Cortex of kidney (tissue), 1 donor: ENCODE measurements at places on chromosomes 6 and 20.

DNA sequence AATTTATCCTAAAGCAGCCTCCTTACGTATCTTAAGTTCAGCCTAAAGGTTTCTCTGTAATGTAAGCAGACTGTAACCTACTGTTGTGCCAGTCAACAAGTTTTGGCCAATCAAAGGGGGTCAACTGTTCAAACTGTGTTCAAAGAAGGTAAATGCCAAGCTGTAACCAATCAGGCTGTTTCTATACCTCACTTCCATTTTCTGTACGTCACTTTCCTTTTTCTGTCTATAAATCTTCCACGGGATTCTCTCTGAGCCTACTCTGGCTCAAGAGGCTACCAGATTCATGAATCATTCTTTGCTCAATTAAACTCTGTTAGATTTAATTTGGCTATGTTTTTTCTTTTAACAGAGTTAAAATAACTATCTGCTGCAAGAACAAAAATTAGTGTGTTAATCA, 5.1 kb upstream of the CALHM6 start:
- no peak for DNase-seq

- no peak for DNase-seq
Measured at GRCh38 chr6:168165373-168165772, 86.4 kb upstream of the FRMD1 start.

DNA sequence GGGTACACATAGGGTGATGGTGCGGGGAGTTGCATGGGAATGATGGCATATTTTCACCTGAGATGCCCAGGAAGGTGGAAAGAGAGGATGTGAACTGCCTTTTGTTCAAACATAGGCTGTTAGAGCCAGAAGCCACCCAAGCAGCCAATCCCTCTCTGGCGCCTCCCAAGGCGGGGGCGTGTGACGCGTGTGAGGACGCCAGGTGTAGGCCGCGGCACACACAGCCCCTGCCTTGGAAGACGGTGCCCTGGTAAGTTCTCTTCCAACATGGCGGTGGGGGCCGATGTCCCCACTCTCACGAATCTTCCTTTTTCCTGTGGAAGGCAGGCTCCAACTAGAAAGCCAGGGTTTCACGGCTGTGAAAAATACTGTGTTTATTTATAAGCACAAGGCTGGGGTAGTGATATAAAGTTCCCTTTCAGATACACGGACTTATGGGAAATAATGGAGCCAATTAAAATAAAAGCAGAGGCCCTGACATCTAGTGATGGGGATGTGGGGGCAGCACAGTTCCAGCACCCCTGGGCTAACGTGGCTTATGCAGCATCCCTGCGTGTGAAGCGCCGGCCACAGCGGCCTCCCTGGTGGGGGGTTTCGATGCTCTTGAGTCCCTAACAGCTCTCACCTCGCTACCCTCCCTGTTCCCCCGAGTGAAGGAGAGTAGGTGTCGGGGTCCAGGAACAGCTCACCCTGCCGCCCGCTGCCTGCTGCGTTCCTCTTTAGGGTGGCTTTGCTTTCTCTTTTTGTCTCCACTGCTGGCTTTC, 28.3 kb downstream of the CDH4 start:
- no peak for DNase-seq

GRCh38 chr6:47073125-47074110, 31.3 kb upstream of the ADGRF1 start:
- no peak for DNase-seq

DNA sequence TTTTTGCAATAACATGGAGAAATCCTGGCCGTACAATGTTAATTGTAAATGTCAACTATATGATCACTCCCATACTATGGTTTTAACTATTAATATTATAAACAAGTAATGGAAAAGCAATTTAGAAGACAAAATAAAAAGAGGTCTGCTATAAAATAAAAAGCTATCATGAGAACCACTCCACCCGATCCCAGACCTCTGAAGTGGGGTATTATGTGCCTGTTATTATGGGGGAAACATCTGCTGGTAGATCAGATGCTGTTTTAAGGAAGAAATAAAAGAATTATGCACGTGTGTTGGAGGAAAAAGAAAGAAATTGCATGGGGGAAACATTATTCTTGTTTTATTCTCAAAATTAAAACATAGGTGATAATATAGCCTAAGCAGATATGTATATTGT, 615.7 kb upstream of the ARID1B start:
- no peak for DNase-seq

GRCh38 chr20:13857304-13857703, 72.5 kb downstream of the NDUFAF5 start:
- DNase-seq, result no peak

DNA sequence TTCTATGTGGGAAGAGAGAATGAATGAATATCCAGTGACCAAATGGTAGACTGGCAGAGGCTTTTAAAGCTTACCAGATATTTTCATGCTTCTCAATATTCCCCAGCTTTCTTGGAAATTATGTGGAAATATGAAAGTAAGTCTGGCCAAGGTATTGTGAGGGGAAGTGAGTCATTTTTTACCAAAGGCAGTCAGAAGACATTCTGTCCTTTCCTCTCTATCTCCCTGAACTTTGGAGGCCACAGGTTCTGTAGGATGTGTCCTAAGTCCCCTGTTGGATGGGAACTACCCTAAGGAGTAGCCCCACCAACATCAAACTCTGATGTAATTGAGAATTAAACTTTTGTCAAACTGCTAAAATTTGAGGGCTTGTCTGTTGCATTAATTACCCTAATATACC, 593.8 kb upstream of the NRSN1 start:
- DNase-seq, result no peak

DNA sequence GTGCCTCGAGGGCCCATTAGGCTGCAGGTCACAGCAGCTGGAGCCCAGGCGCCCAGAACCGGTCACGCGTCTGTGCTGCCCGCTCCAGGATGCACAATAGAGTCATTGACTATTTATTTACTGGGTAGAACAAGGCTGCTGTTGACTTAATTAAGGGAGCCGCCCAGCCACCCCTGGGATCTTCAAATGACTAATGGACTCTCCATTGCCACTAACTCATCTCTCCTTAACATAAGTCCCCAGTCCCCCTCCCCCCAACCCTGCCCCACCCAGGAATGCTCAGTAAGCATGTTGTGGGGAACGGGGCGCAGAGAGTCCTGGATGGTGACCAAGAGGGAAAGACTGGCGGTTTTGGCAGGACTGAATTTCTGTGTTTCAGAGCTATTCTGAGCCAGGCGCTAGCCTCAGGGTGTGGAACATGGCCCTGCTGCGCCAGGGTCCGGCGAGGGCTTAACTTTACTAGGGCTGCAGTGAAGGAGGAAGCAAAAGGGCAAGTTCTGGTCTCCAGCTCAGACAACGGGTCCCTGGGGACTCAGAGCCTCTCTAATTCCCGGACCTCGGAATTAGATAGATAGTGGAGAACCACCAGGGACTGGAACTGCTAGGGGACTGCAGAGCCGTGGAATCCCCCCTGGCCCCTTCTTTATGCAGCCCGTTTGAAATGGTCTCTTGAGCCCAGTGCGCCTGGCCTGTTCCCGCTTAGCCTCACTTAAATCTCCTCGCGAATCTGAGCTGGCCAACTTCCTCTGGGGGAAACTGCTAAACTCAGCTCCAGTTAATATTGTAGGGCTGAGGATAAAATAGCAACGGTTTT, 1.5 kb upstream of the GRIK2 start:
- no peak for DNase-seq

DNA sequence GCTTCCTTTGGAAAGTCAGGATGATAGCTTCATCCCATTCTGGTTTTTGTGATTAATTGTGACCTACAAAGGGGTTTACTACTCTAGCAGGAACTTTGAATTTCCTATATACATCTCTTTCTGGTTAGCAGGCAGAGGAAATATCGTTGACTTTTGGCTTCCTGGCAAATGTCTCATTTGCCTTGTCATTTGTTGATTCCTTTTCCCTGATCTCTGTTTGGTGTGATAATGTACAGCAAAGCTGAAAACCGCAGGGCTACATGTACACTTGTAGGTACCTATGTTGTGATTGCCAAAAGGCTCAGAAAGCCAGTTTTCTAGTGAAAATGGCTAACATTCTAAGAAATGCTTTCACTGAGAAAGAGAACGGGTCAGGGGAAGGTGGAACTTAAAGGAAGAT, 44.3 kb downstream of the TOP1 start:
- DNase-seq, result no peak

GRCh38 chr6:22231616-22232015, 65.2 kb downstream of the PRL start:
- no peak for DNase-seq

GRCh38 chr6:166955121-166955864, 1.1 kb downstream of the RNASET2 start:
- no peak for DNase-seq

DNA sequence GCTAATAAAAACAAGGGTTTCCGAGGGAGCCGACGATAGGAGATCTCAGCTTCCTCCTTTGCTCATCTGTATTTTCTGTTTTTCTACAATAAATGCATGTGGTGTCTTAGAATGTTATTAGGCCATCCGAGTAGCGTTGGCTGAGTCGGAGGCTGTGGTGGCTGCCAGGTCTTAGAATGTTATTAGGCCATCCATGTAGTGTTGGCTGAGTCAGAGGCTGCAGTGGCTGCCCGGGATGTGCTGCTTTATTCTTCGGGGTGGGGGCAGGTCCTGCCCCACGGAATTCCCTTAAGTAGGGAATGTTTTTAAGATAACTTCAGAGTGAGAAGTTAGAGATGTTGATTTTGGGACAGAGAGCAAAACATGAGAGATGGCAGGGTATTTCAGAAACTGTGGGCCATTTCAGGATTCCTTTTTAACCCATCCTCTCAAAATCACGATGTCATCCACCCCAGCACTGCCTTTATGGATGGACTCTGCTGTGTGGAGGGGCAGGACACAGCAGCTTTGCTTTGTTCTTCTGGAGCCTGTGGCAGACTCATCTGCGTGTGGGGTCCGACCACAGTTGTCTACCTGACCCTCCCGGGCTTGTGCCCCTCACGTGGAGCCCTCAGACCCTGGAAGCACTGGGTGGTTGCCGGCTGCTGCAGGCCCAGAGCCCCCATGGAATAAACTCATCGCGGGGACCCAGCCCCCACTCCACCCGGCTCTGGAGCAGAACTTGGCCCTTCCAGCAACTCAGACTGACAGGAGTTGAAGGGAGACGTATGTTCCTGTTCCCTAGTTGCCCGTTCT, 20.4 kb downstream of the OSBPL2 start:
- no peak for DNase-seq

DNA sequence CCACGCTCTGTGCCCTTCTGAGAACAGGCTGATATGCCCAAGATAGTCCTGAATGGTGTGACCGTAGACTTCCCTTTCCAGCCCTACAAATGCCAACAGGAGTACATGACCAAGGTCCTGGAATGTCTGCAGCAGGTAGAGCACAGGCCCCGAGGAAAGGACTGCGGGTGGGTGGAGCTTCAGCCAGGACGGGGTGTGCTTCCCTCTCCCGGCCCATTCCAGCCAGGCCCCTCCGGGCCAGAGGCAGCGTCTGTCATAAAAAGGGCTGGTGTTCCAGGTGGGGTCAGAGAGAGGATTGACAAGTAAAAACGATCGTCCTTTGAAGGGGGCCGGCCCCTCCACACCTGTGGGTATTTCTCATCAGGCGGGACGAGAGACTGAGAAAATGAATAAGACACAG, 1.3 kb downstream of the RTEL1 start:
- DNase-seq, result no peak

- no peak for DNase-seq
Measured at GRCh38 chr6:152897807-152898399, 84.9 kb downstream of the FBXO5 start.

DNA sequence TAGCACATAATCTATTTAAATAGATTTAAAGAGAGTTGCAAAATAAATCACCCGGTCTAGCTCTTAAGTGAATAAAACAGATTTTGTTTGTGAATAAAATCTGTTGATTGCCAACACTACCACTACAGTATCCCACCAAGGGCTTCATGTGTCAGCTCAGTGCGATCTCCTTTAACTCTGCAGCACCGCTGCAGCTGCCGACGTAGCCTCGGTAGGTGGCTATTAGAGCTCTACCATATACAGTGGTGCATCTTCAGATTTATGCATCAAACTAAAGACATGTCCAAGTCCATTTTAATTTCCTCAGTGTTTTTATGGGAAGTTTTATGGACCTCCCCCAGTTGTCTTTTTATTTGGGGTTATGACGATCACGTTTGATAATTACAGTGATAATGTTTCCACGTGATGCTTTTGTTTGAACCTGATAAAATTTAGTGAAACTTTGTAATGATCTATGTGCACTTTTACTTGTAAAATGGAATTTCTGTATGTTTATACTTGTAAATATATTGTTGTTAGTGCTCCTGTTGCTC, 26.7 kb downstream of the ECI2 start:
- no peak for DNase-seq

- DNase-seq, result no peak
Measured at GRCh38 chr6:168089186-168090063, 10.4 kb upstream of the FRMD1 start.

- DNase-seq, result no peak
Measured at GRCh38 chr20:44324343-44324742, 12.5 kb upstream of the R3HDML start.

- DNase-seq, result no peak
Measured at GRCh38 chr20:8421981-8422380, 289.9 kb downstream of the PLCB1 start.

- DNase-seq, result no peak
Measured at GRCh38 chr20:313948-314347, 11.4 kb upstream of the SOX12 start.

DNA sequence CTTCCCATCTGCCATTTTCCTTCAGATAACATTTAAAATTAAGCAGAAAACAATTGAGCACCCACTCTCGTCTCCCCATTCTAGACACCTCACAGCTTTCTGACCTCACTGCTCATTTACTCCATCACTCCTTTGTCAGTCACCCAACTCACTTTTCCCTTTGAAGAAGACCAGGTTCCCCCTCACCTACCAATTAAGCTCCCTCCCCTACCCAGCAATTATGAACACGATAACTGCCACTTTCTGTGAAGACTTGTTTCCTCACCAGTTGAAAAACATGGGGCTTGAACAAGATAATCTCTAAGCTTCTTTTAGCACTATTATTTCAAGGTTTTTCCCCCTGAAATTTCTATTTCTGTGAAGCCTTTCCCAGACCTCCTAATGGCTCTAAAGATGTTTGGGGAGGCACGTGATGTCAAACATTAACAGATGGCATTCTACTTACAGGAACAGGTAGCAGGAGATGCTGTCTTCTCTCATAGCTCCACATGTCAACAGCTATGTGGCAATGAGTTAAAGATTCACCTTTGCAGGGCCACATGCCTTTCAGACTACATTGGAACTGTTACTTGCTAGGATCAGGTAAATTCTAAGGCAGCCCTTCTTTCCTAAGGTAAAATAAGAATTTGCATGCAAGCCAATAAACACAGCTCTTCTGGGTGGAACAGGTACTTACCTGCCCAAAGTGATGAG, 24.8 kb upstream of the SLA2 start:
- DNase-seq, result no peak

DNA sequence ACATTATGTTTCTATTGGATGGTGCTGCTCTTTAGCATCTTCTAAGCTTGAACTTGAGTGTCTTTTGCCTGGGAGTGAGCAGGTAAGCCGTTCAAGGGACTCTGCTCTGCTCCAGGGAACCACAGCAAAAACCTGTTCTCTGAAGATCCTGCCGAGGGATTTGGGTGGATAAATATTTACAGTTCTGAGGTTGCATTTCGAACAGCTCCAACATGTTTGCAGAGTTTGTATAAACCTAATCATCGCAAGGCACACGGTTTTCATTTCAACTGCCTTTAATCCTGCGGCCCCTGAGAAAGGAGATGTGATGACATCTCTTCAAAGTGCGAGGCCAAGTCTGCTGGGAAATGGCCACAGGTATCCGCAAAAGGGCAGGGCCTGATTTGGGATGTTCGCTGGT, 293.4 kb downstream of the TFAP2C start:
- no peak for DNase-seq
